ENCODE measurements at places on chromosomes 13 and 19. TPM values are rescaled to one million over a fixed set of nuclear protein-coding genes. Genes with fewer than 3 reads are reported as not detected.

GRCh38 chr13:23988546-23989122 is 91.3 kb upstream of the C1QTNF9B start:
- no peak for DNase-seq

DNA sequence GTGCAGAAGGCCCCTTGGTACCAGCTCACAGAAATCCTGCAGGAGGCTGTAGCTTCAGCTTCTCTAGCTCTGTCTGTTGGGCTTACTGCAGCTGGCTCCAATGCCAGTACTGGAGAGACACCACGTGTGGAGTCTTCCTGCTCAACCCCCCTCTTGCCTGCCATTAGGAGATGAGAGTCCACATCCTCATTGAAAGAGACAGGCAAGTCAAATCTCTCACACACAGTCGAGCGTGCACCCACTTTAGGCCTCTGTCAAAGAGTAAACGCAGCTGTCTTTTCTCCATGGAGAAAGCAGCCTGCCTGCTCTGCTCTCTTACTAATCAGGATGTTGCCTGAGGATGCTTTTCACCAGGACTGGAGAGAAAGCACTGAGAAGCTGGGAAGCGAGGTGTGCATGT is 523.0 kb upstream of the NBEA start:
- no peak for DNase-seq

DNA sequence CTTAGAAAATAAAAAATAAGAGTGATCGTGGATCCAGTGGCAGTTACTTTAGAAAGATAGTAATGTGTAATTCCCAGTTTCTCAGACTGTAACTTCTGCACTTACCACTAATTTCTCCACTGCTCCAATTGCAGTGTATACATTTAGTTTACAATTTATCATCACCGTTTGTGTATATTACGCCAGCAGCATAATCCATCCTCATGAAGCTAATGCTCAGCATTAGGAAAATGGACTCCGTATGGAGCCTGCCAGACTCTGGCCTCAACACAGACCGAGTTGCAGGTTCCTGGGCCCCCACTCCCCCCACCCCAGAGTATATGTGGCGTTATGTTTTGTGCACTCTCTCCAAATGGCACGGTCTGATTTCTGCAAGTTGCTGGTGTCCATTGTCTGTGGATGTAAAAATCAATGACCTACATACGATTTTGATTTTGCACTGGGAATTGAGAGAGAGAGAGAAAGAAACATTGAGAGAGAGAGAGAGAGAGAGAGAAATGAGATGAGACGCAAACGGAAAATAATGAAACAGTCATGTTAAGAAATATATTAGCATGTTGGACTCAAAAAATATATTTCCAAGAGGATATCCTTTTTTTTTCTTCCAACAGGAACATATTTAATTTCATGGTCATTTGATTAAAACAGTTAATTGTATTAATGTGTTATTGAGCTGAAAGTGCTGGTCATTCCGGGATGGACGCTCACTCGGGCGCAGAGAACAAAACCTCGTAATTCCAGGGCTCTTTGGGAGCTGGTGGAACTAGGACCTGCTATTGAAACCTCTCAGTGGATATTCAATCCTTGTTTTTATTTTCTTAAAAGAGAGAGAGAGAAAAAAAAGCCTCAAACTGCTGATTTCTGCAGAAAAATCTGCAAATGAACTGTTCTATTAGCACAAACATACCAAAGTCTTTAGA is 278.8 kb downstream of the TSHZ3 start:
- no peak for DNase-seq

Gene PSG3
- total RNA-seq = not detected

Gene GRIK5
- 0.21 TPM for total RNA-seq

DNA sequence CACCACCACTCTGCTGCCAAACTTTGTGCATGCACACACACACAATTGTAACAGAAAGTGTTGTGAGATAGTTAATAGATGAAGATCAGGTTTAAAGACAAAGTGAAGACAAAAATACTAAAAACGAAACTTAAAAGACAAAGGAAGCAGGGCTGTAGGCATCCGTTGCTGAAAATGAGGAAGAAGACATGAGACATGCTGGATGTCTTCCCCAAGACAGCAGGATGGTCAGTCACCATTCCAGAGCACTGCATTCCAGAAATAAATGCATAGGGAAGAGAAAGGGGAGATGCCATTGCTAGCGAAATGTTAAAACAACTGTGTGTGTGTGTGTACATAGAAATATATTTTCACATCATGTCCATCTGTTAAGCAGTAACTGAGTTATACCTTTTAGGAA is 520.1 kb downstream of the SUCLA2 start:
- DNase-seq = no peak

Gene NKPD1
- 1.4 TPM for total RNA-seq

Gene ATP1A3
- 0.10 TPM for total RNA-seq

DNA sequence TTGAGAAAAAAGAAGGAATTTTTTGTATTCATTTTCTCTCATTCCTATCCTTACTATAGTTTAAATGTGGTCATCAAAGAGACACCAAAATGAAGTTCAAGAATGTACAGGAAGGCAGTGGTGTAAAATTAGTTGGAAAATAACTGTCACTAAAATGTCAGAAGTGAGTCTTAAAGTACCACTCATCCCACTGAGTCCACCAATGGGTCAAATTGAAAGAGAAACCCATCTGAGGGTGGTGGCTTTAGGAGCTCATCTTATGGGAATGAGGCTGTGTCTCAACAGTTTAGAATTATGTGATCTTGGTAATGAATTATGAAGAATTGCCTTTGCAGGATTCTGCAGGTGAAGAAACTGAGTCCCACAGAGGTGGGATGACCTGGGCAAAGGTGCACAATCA is 403.5 kb downstream of the FGF9 start:
- no peak for DNase-seq

Gene ARHGEF1
- 189 TPM for total RNA-seq

Gene ZSWIM4
- 4.4 TPM for total RNA-seq

GRCh38 chr13:23541221-23541824 is 28.9 kb upstream of the TNFRSF19 start:
- no peak for DNase-seq

GRCh38 chr13:97716746-97717145 is 236.7 kb upstream of the IPO5 start:
- DNase-seq = no peak

Gene PIK3R2
- 37.7 TPM for total RNA-seq

Gene TMEM272
- not detected for total RNA-seq

DNA sequence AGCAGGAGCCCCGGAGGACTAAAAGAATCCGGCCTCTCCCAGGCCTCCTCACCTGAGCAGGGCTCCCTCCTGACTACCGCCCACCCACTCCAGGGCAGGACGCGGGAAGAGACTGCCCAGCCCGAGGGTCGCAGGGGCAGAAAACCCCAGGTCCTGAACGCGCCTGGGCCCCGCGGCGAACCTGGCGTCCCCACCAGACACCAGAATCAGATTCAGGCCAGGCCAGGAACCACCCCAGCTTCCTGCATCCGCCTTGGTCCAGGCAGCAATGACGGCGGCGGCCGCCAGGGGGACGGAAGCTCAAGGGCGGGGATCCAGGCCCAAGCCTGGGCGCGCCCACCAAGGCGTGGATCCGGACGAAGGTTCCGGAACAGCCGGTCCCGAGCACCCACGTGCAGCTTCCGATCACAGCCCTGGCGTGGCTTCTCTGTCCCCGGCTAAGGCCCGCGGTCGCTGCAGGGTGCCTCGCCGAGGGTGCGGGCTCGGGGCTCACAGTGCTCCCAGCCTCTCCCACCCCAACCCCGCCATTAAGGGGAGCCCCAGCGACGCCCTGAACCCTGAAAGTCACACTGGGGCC is 3.6 kb downstream of the LGALS7 start:
- peak; percentile 92 for DNase-seq

Gene ZNF844
- total RNA-seq = 0.86 TPM

GRCh38 chr13:26697069-26697955 is 63.3 kb downstream of the GPR12 start:
- no peak for DNase-seq

- no peak for DNase-seq
Observed at GRCh38 chr13:21010621-21011020, 50.8 kb downstream of the LATS2 start.

DNA sequence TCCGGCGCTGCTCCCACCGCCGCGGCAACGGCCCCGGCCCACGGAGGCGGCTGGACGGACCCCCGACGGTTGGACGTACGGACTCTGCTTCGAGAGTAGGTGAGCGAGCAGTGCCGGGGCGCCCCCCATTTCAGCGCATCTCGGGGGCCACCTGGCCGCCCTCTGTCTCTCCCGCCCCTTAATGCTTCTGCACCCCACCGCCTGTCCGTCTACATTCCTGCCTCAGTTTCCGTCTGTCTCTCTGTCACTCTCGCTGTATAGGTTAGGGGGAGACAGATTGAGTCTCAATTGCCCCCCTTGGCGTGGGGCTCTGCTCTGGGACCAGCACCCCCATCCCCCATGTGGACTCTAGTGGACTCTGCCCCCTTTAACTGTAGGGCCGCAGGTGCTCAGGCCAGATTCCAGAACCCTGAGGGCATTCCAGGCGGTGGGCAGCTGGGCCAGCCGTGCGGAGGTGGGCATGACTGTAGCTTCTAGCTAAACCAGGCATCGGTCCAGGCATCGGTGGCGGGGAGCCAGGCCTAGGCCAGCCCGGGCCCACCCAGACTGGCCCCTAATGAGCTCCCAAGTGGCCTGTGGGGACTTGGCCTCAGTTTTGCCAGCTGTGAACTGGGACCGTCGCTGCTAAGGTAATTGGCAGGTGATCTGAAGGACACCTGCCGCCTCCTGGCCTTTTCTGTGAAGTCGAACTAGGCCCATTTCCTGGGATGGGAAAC is 373 bp downstream of the TNFAIP8L1 start:
- no peak for DNase-seq

- no peak for DNase-seq
Observed at GRCh38 chr19:43541920-43542650, 9.1 kb downstream of the ZNF575 start.

- no peak for DNase-seq
Observed at GRCh38 chr19:3452171-3452941, 28.0 kb downstream of the SMIM24 start.

DNA sequence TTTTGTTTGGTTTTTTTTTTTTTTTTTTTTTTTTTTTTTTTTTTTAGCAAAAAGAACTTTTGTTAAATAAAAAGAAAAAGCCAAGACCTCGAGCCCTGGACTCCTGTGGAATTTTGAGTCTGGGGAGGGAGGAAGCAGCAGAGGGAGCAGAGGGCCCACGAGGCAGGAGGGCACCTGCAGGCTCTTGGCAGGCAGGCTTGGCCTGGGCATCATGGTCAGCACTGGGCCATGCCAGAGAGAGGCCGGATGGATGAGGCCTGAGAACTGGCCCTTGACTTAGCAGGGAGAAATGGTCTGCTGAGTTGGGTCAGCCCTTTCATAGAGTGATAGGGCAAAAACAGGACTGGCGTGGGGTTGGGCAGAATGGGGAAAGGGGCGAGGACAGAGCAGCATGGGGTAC is 100.4 kb downstream of the GPR12 start:
- no peak for DNase-seq

Gene CABP5
- total RNA-seq = not detected

DNA sequence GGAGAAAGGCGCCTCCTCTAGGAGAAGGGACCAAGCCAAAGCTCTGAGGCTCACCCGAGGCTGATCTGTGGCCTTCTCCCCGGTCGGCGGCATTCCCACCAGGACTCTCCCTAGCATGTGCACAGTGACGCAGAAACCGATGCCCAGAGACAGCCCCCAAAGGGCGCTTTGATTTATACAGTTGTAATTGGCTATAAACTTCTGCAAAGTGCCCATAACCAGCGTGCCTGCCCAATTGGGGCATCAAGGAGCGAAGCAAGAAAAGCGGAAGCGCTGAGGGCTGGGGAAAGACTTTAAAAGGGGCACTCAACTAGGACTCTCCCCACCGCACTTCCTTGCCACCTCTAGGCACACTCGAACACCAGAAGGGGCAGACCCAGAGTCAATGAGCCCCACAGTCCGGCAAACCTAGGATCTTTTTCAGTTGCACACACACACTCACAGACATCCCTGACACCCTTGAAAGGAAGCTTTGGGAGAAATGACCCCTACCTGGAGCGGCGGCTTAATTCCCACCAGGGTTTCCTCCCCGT is 1.8 kb downstream of the CDX2 start:
- no peak for DNase-seq

Gene LNX2
- total RNA-seq = 19.7 TPM

Gene ICAM4
- total RNA-seq = not detected

DNA sequence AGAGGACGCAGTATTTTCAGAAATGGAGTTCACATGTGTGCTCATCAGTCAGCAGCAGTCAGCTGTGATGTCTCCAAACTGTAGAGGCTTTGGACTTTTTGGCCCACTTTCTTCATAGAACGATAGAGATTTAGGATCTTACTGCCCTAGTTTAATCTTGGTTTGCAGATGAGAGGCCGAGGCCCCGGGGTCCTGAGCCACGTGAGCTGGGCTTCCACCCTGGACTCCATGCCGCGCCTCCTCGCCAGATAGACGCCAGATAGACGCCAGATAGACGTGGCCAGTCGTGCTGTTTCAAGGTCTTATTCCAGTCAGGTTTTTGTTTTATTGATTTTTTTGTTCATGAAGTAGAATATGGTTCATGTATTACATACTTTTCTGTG is 11.7 kb upstream of the MCF2L start:
- no peak for DNase-seq

DNA sequence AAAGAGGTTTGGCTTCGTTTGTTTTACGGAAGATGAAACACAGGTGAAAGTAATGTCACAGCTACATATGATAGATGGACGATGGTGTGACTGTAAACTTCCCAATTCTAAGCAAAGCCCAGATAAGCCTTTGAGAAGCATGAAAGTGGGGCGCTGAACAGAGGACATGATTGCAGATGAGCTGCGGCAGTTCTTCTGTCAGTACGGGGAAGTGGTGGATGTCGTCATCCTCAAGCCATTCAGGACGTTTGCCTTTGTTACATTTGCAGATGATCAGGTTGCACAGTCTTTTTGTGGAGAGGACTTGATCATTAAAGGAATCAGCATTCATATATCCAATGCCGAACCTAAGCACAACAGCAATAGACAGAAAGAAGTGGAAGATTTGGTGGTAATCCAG is 111.5 kb upstream of the DIAPH3 start:
- no peak for DNase-seq

Gene RINL
- 13.1 TPM for total RNA-seq

Gene MEIOSIN
- total RNA-seq = not detected

- DNase-seq = peak; percentile 62
Observed at GRCh38 chr13:36858290-36858689, 39.3 kb downstream of the RFXAP start.

Gene GTPBP3
- 64.4 TPM for total RNA-seq
